ENCODE measurements at places on chromosomes 1 and 21.

- DNase-seq, result peak; percentile 89
These were observed at the start of gene YBX1 for GRCh38 chr1:42681741-42682483. Gene YBX1, plus strand, starts transcription at chr1:42682418. Its CDS starts 148 bp downstream, at chr1:42682566.

DNA sequence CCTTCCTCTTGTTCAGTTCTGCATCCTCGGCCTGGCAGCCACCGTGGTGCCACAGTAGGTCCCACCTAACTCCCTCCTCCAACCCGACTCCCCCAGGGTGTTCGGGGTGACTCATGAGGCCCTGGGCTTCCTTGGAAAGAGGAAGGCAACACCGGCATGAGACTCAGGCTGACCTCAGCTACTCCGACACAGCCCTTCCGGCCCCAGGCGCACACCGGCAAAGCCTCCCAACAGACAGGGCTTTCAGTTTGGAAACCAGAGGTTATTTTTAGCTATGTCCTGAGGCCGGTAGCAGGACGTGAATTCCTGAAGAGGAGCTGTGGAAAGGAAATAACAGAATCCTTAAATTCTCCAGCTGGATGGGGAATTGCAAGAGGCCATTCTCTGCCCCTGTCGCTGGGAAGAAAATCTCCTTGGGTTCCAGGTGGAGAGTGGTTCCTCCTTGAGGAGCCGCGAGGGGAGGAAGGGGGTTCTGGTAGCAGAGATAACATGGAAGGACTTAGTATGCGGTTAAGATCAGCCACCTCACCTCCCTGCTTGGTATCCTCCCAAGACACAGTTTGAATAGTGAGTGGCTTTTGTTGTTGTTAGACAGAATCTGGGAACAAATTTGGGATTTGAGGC lies 24.4 kb downstream of the PLXNA2 start:
- no peak for DNase-seq

DNA sequence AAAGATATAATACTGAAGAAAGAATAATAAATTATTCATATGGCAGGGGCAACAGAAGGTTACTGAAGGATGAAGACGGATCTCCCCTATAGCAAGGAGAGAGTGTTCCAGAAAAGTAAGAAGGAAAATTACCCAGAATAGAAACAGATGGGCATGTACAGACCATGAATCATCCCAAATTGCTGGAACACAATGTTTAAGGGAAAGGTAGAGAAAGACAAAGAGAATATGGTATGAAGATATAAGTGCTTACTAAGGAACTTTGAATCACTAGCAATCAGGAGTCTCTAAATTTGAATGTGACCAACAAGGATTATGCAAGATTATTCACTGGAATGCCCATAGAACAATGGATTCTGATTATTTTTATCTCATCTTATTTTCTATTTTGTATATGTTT lies 375.4 kb downstream of the COL11A1 start:
- no peak for DNase-seq

GRCh38 chr1:67639361-67639760 lies 45.6 kb upstream of the GADD45A start:
- DNase-seq, result no peak

GRCh38 chr1:228265167-228265566 lies 57.3 kb downstream of the OBSCN start:
- DNase-seq, result no peak

DNA sequence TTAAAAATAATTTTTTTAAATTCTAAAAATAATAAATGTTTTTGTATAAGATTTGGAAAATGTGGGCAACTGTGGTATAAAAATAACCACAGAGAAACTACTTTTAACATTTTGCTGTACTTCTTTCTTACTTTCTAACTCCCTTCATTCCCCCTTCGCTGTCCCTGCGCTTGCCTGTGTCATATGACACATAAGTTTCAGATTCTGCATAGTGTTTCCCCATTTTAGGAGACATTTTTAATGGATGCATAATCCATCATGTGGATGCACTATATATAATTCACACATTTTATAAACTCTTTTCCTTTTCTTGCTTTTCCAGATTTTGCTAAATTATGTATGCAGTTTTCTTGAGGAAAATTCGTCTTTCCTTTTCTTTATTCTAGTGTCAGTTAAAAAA lies 16.3 kb downstream of the ATG4C start:
- no peak for DNase-seq

- no peak for DNase-seq
These were observed 45.5 kb upstream of the AIM2 start for GRCh38 chr1:159122005-159122621.

DNA sequence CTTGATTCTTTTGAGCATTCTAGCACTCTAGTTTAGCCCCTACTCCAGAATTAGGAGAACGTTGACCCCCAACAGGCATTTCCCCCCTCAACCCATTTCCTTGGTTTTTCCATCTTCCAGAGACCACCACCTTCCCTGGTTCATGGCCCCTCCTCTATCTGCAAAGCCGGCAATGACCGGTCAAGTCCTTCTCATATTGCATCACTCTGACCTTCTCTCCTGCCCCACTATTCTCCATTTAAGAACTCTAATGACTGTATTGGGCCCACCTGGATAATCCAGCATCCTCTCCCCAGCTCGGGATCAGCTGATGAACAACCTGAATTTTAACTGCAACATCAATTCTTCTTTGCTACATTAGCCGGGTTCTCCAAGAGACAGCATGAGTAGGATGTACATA lies 437.4 kb downstream of the NPHP4 start:
- DNase-seq, result no peak

GRCh38 chr1:41673378-41673777 lies 188.9 kb upstream of the EDN2 start:
- DNase-seq, result no peak

GRCh38 chr1:234692966-234693580 lies 83.1 kb upstream of the IRF2BP2 start:
- DNase-seq, result no peak

DNA sequence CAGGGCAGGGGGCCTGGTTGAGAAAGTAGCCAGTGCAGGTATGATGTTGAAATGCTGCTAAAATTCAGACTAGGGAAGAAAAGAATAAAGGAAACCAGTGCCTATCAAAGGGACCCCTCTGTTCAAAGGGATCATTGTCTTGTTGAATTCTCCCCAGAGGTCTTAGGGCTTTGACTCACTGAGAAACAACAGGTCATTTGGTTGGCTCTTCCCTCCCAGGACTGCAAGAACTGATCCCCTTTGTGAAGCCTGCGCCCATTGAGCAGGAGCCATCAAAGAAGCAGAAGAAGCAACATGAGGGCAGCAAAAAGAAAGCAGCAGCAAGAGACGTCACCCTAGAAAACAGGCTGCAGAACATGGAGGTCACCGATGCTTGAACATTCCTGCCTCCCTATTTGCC lies 11.8 kb upstream of the CELSR2 start:
- DNase-seq, result no peak

DNA sequence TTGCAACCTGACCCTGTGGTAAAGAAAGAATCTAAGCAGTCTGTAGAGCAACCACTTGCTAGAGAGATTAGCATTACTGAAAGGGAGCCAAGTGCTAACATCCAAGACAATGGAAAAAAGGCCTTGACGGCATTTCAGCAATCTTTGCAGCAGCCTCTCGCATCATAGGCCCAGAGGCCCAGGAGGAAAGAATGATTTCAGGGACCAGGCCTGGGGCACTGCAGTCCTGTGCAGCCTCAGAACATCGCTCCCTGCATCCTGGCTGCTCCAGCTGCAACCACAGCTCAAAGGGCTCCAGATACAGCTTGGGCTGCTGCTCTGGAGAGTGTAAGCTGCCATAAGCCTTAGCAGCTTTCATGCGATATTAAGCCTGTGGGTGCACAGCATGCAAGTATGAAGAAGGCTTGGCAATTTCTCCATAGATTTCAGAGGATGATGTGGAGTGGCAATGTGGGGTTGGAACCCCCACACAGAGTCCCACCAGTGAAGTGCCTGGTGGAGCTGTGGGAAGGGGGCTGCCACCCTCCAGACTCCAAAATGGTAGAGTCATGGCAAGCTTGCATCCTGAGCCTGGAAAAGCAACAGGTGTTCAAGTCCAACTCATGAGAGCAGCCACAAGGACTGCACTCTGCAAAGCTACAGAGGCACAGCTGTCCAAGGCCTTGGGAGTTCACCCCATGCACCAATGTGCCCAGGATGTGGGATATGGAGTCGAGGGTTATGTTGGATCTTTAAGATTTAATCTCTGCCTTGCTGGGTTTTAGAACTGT lies 110.6 kb upstream of the HMGB4 start:
- no peak for DNase-seq

DNA sequence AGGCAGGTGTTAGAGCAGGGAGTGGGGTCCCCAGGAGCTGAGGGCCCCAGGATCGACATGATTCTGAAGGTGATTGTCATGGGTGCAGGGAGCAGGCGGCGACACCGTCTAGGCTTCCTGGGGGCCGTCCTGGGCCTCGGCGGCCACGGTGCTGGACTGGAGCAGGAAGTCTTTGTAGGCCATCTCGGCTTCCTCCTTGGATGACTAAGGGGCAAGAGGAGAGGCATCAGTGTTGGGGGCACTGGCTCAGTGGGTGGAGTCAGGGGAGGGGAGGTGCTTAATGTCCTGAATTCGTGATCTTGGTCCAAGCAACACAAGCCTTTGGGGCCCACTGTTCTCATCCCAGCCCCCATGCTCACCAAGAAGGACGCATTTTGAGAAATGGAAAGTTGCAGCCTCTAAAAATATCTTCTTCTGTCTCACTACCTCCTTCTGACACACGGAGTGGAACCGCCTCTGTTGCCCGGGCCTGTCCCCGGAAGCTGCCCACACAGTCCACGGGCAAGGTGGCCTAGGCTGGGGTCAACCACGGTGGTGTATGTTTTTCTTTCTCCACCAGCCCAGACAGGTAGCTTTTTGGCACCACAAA lies 8.6 kb upstream of the FCMR start:
- no peak for DNase-seq

GRCh38 chr1:21639594-21640041 lies 29.5 kb downstream of the RAP1GAP start:
- no peak for DNase-seq

GRCh38 chr1:233704898-233705723 lies 91.2 kb downstream of the KCNK1 start:
- DNase-seq, result no peak

DNA sequence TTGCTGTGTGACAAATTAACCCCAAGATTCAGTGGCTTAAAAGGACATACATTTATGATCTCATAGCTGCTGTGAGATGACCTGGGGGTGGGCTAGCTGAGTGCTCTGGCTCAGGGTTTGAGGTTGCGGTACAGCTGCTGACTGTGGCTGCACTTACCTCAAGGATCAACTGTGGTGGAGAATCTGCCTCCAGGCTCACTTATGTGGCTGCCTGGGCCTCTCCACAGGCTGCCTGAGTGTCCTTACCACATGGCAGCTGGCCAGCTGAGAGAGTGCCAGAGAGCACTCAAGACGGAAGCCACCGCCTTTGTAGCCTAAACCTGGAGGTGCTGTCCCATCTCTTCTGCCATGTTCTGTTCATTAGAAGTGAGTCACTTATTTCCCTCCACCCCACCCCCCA lies 5.7 kb downstream of the LRRC71 start:
- no peak for DNase-seq

GRCh38 chr1:55696181-55696754 lies 481.1 kb upstream of the USP24 start:
- DNase-seq, result no peak

DNA sequence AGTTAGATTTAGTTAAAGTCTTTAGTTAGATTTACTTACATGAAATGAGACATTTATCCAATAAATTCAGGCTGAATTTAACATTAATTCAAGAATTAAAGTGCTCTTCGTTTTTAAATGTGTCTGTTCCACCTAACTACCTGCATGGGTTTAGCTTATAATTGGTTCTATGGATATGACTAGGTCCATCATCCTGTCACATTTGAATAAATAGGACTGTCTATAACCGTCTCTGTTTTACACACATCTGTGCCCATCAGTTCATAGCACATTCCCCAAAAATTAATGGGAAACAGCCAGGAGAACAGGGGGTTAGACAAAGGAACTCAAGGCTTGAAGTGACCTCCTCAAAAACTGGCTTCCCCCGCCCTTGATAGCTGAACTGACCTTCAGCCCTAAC lies 219.6 kb downstream of the MRPL39 start:
- DNase-seq, result no peak

DNA sequence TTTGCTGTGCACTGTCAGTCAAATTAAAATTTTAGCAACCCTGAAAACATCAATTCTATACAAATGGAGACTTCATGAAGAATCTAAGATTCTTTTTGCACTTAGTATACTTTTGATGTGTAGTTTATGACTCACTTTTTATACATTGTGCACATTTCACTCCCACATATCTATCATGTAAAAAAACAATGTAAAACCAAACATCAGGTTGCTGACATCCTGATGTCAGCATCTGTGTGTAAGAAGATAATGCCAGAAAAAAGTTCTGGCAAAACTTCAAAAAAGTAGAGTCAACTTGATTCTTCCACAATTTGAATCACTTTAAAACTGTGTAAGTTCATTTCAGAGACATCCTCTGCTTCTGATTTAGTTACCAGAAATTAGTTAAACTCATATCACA lies 115.7 kb downstream of the CENPF start:
- no peak for DNase-seq

- peak; percentile 89 for DNase-seq
These were observed 5.1 kb downstream of the ZC3H12A start for GRCh38 chr1:37479255-37480124.

DNA sequence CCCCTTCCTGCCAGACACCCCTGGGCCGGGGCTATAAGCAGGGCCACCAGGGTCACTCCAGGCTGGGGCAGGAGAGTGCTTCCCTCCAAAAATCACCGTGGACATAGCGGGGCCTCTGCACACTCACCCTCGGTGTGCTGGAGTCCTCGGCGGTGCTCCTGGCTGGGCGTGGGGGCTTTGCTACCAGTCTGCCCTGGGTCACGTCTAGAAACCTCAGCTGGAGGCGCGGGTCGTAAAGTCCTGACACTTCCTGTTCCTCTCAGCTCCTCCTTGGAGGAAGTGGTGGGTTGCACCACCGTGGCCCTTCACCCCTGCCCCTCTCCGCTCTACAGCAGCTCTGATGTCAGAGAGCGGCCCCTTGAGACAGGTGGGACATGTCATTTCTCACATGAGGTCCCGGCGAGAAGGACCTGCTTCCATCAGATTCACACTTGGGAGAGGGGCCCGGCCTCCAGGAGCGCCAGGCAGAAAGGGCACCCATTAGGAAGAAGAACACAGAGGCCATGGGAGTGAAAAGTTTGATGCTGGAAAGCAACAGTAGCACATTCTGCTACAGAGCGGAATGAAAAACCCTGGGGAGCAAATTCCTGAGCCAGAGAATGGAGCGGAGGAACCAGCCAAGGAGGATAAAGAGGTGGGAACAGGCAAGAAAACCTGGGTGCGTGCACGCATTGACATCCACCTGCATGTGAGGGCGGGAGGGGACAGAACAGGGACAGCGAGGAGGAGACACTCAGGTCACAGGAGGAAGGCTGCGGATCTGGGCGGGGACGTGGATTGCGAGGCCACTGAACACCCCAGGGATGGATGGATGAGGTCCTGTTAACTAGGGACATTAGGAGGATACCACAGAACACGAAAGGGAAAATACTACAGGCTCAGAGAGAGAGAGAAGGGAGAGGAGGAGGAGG lies at the start of gene ITGB2:
Gene ITGB2, minus strand, starts transcription at position 206 of the 911 bp plus-strand sequence. CDS start 10,117 bp downstream, outside the sequence.
- DNase-seq, result peak; percentile 56

- DNase-seq, result no peak
These were observed 12.4 kb downstream of the PLPP3 start for GRCh38 chr1:56566994-56567393.
